Smooth muscle cell of the brain vasculature (primary cell): ENCODE measurements at places on chromosomes 13 and 19.

DNA sequence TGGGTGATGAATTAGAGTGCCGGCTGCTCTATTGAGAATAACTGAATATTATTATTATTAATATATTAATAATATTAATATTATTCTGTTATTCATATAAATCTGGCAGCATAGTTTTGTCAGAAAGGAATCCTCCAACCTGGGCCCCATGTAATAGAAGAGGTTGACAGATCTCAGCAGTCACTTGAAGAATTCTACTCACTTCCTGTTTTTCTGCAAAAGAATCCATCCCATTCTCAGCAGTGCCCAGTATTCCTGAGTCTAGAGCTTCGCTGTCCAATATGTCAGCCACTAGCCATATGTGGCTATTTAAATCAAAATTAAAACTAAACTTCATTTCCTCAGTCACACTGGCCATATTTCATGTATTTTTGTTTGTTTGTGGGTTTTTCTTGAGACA is 72.4 kb upstream of the USPL1 start:
- DNase-seq: no peak

- no peak for DNase-seq
Measured at GRCh38 chr19:31300422-31300821, 48.8 kb downstream of the TSHZ3 start.

- DNase-seq: no peak
Measured at GRCh38 chr13:110455444-110455843, 106.1 kb downstream of the RAB20 start.

DNA sequence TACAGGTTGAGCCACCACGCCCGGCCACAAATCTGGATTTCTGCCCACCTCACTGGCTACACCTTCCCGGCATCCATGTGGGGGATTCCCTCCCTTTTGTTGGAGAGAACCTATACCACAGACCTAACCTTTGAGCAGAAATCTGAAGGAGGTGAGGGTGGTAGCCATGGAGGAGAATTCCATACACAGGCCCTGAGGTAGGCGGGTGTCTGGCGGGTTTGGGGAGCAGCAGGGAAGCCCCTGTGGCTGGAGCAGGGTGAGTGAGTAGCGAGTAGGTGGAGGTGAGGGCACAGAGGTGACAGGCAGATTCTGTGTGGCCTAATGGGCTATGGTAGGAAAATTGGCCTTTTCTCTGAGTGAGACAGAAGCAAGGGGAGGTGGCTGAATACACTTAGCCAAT is 10.6 kb downstream of the EIF3K start:
- no peak for DNase-seq

- DNase-seq: no peak
Measured at GRCh38 chr19:18660051-18660910, 23.2 kb upstream of the CRTC1 start.
